ENCODE measurements at places on chromosomes 12 and 14.

- no peak for DNase-seq
Observed at GRCh38 chr14:65373671-65374039, 38.9 kb upstream of the FUT8 start.

DNA sequence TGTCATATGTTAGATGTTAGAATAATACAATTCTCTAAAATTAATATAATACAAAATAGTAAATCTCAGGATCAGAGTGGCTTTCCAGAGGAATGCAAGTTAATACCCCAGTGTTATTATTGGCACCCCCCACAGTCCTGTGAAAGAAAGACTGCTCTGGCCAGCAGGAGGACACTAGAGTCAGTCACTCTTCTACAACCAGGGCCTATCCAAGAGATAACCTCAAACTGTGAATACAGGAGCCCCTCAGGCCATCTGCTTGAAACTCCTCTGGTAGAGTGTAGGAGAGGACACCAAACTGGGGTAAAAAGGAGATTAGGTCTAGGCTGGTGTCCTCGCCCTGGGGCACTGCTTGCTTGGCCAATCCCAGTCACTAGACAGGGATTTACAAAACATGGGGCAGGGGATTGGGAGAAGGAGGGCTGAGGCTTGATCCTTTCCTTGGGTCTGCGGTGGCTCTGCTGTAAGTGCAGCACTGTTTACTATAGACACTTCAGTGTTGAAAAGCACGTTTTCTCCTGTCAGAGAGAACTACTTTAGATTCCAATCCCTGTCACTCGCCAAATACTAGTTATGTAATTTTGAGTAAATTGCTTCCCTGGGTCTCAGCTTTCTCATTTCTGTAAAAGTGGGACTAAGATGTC lies 44.5 kb upstream of the PTPRR start:
- no peak for DNase-seq

- DNase-seq, result no peak
Observed at GRCh38 chr14:52948039-52948438, 2.8 kb downstream of the FERMT2 start.

- no peak for DNase-seq
Observed at GRCh38 chr12:59398164-59398563, 197.7 kb upstream of the SLC16A7 start.

DNA sequence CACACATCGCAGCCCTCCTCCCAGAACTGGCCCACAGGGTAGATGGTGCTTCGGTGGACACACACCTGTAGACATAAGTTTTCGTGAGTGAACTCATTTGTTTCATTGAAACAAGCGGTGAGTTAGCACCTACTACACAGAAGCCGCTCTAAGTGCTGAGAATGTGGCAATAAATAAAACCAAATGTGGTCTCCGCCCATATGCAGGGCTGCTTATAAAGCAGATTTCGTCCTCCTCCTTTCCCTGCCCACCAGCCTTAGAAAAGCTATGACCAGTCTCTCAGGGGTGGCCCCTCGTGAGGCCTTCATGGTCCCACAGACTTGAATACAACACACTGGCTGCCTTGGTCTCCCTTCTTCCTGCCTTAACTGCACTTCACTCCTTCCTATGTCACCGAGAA lies 31.1 kb upstream of the ANO2 start:
- DNase-seq, result no peak

- DNase-seq, result no peak
Observed at GRCh38 chr12:74365178-74365964, 172.3 kb upstream of the ATXN7L3B start.

GRCh38 chr12:19800884-19801283 lies 361.6 kb downstream of the AEBP2 start:
- no peak for DNase-seq

DNA sequence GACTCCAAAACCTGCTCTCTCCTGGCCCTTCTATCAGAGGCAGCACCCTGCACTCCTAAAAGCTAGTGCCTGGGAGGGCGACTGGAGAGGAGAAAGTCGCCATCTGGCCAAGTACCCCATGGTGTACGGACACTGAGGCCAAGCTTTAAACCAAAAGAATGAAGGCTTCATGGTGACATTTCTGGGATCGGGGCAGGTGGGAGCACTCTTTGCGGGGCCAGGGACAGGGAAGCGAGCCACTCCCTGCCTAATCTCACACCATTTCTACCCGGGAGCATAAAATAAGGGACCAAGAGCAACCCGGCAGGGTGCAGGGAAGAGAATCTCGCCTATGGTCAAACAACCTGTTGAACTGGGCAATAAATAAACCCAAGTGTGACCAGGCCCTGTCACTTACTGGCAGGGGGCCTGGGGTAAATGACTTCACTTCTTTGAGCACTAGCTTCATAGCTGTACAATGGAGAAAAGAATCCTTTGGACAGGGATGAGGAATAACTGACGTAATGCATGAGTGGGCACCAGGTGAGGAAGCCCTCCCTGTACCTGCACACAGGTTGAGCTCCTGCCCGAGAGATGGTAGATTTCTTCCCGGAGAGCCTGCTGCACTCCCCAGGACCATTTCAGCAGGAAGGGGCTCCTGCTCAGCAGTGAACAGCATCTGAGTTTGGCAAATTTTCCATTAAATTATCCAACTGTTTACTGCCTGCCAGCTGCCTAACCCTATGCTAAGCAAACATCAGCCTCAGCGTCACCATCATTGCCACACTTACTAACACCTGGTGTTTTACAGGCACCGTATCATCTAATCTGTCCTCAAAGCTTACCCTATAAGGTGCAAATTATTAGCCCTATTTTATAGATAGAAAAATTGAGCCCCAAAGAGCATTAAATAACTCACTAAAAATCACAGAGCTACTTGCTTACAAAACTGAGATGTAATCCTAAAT lies 2.0 kb downstream of the SERPINA1 start:
- peak; percentile 16 for DNase-seq

GRCh38 chr12:1796515-1797010 lies 23.8 kb upstream of the LRTM2 start:
- no peak for DNase-seq

- DNase-seq, result no peak
Observed at GRCh38 chr12:2416158-2416557, 363.4 kb downstream of the CACNA1C start.

- no peak for DNase-seq
Observed at GRCh38 chr12:22255097-22255496, 79.4 kb downstream of the ST8SIA1 start.

GRCh38 chr14:44036248-44036647 lies 470.8 kb downstream of the FSCB start:
- DNase-seq, result no peak

- DNase-seq, result no peak
Observed at GRCh38 chr12:92290350-92290695, 144.7 kb upstream of the BTG1 start.

GRCh38 chr14:97377550-97377949 lies 580.4 kb downstream of the VRK1 start:
- no peak for DNase-seq

GRCh38 chr12:51746416-51746815 lies 102.1 kb downstream of the FIGNL2 start:
- DNase-seq, result no peak

DNA sequence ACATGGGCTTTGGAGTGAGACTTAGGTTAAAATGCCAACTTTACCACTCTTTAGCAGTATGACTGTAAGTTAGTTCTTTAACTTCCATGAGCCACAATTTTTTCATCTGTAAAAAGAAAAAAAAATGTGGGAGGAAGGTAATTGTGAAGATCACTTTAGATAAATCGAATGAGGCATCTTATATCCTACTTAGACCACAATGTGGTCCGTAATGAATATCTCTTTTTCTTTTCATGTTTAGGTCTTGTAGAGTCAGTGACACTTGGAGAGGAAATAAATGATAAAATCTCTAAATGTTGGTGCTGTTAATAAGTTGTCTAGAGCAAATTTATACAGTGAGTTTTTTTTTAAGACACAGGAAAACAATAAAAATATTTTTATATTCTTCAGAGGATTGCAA lies 34.3 kb downstream of the RGS6 start:
- DNase-seq, result no peak

Data from NCI-H1092 treated with DMSO at 0.1 percent for 48 hours (cell line).